Hair follicular keratinocyte (primary cell): ENCODE measurements at places on chromosomes 1 and 21. TPM values are rescaled to one million over a fixed set of nuclear protein-coding genes. Genes with fewer than 3 reads are reported as not detected.

Gene MTF1
- total RNA-seq = 1.8 and 2.7 TPM in 2 replicates

Gene MANEAL
- total RNA-seq = 0.15 and 0.78 TPM in 2 replicates

Gene CFHR1
- total RNA-seq = not detected in 2 replicates

Gene RRP15
- 3.3 and 4.9 TPM in 2 replicates for total RNA-seq

Gene PRRX1
- 0.08 and 2.1 TPM in 2 replicates for total RNA-seq

Gene KLHDC7A
- total RNA-seq = not detected in 2 replicates

Gene PCP4L1
- not detected in 2 replicates for total RNA-seq

Gene EPHB2
- 5.8 and 20.5 TPM in 2 replicates for total RNA-seq
